ENCODE measurements at places on chromosomes 3 and 15.

- DNase-seq, result no peak
Observed at GRCh38 chr3:125061170-125061569, 5.4 kb upstream of the HEG1 start.

DNA sequence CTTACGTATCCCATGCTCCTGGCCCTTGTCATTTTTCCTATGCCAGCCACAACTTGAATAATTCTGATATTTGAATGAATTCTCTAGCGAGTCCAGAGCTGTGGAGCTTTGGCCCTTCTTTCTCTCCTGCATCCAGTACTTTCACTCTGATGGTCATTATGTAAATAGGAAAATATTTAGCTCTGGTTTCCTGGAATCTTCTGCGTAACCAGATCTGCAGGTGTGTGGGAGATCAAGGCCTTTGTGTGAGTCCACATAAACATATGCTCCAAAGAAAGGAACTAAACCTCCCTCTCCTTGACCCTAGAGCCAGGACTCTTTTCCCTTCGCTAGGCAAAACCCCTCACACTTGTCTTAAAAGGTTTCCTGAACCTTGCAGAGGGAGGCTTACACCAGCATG, 132.5 kb upstream of the THBS1 start:
- no peak for DNase-seq

- DNase-seq, result no peak
Observed at GRCh38 chr3:195768414-195768813, 43.3 kb downstream of the MUC4 start.

GRCh38 chr3:47782446-47783308, 984 bp upstream of the SMARCC1 start:
- no peak for DNase-seq

DNA sequence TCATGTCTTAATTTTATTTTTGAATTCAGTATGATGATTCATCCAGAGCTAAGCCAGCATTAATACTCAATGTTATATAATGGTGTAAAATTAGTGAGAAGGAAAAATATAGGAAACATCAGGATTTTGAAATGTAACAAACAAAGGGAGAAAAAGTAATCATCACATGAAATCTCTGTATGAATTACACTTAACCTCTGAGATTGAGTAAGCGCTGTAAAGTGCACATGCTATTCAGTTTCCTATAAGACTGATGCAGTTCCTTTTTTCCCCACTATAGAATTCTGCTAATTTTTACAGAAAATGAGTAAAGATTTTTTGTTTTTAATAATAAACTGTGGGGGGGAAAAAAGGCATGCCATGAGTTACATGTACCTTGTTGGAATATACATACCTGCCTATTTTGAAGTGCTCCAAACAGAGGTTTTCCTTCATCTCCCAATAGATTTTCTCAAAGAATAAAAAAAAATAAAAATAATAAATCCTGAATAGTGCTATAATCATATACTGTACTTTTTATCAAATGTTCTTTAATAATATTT, 64.0 kb upstream of the TTBK2 start:
- DNase-seq, result no peak

DNA sequence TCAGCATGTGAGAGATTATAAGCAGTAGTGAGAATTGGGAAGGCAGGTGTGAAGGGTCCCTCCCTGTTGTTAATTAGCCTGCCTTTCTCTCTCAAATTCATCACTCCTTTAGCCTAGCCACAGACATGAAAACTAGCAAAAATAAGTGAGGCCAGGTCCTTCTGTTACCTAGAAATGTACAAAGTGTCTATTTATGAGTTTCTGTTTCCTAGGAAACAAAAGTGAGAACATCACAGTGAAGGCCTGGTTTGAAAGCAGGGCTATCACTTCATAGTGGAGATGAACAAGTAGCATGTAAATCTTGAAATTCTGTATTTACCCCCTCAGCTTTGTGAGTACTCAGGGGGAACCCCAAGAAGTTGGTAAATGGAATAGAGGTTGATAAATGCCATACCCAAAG, 78.2 kb upstream of the UMPS start:
- DNase-seq, result no peak

- DNase-seq, result no peak
Observed at GRCh38 chr3:8869613-8870012, 93.7 kb downstream of the RAD18 start.

- DNase-seq, result no peak
Observed at GRCh38 chr15:42368096-42368495, 8.8 kb downstream of the CAPN3 start.

DNA sequence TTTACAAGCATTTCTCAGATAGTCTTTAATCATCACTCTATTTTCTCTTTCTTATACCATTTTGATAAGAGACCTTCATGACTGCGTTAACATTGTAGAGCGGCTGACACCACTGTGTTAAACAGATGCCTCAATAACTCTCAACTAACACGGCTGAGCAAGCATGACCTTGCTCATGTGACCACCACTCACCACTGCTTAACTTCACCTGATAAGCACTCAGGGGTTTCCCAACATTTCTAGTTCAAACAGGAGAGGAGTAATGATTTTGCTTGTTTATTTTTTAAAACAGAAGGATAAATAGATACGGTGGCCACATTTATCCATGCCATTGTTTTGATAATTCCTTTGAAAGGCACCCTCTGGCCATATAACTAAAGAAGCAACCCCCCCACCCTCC, 37.7 kb upstream of the TMEM45A start:
- DNase-seq, result no peak

DNA sequence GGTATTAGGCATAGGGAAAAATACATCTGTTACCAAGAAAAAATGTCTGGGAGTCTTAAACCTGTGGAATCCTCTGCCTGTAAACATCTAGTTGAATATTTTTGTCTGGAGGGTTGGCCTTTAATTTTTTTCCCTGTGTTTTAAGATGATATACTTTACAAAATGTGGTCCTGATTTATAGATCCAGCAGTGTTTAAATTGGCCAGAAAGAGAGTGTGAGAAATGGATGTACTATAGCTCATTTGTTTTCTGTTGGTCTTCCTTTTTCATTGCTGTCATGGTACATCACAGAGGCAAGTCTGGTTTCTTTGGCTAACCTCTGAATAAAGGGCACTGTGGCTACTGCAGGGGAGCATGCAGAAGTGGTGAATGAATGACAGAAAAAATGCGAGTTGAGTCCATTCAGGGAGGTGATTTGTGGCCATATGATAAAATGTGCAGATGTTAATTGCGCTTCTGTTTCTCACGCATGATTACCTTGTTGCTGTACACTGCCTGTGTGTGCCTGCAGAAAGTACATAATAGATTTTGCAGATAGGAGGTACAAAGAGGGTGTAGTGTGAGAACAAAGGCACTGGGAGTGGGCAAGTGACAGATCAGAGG, 150.0 kb downstream of the NFKBIZ start:
- no peak for DNase-seq

DNA sequence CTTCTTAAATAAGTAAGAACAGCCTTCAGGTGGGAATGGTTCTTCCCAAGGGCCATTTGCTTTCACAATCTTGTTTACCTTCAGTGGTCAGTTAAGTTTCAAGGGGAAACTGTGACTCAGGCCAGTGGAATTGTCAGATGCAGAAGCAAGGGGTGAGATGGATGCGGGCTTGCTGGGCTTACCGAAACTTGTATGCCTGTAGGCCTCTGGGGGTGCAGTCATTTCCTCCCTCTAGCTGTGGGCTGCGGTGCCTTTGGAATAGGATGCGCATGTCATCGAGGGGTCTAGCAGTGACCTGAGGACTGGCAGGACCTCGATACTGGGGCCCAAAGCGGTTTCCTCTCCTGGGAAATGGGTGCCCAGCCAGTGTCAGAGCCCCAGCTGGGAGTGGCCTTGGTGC, 121.6 kb downstream of the EEFSEC start:
- no peak for DNase-seq

GRCh38 chr3:9396301-9396631, 1.1 kb upstream of the SETD5 start:
- peak; percentile 92 for DNase-seq

DNA sequence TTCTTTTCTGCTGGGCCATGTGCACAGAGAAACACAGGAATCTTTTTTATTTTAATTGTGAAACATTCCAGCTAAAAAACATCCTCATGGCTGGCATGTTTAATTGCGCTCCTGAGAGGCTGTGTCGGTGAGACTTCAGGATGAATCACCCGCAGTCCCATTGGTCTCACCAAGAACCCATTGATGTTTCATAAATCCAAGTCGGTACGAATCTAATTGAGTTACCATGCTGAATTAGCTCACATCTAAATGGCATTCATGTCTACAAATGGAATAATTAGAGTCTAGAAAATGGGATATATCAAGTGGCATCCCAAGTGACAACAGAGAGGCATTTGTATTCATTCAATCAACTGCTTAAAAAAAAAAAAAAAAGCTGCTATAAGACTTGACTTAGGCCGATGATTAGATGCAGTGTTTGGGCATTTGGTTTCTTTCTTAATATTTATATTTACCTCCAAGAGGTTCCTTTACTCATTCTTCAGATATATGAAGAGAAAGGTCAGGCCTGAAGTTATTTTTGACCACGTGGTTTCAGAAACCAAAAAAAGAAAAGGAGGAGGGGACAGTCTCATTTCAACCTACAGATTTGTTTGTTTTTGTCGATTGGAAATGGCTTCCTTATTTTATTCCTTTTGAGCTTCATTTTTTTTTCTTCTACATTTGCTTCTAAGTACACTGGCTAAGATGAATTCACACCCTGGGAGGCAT, 79.1 kb upstream of the FOXB1 start:
- no peak for DNase-seq

DNA sequence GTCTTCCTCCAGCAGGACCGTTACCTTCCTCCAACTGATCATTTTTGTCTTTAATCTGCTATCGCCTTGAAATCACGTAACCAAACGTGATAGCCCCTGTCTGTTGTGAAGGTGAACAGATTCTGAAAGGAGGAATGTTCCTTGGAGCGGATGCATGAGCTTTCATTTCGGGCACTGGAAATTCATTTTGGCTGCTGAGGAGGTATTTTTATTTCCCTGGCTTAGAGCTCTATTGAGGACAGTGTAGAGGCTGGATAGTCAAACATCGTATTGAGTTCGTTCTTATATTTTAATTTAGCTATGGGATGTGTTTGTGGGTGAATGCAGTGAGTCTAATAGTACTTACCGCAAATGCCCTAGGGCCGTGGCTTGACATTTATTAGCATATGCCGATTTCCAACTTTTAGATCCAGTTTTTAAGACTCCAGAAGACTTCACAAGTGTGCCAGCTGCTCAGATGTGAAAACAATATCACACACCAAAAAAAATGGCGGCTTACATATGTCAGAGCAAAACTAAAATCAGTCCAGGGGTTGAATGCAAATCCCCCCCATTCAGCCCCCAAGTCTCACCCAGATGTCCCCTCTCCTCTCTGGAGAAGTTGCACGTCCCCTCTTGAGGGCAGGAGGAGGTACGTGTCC, 22.1 kb downstream of the CPN2 start:
- no peak for DNase-seq

DNA sequence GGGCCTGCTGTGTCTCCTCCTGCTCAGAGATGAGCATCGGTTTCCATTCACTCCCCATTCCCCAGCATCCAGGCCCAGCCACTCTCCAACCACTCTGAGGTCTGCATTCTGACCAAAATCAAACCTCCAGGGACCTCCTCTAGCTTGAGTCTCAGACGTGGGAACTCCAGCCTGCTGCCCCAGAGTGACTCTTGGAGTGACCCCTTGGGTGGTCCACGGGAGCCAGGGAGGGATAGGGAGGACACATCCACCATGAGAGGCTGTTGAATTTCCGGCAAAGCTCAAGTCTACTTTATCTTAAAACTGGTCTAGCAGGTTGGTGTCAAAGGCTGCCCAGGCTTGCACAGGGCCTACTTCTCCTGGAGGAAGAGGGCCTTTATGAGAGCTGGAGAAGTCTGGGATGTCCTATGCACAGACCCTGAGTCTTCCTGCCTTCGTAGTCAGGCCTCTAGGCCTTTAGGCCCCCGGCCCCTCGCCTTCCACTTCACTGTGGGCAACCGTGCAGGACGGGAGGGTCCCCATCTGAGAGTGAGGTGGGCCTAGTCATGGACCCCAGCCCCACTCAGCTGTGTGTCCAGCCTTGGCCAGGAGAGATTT, 8.9 kb downstream of the CISH start:
- no peak for DNase-seq

DNA sequence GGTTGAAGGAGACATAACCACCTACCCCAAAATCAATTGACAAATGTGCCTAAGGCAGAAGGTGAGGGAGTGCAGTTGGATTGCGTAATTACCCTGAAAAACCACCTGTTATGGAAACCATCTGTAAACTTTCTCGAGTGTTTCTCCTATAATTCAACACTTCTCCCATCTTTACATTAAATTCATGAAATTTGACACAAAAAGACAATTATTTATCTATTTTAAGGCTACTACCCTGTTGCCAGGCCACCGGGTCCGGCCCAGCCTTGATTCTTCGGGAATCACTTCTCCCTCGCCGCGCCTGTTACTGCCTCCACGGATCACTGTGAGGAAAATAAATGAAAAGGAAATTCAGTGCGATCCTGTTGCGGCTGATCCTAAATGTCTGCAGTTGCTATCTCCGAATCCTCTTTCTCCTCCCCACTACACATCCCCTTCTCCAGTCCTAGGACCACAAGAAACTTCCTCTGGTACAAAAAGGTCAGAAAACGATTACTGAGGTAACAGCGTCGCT, 646 bp downstream of the IQCB1 start:
- DNase-seq, result no peak

- no peak for DNase-seq
Observed at GRCh38 chr3:16670191-16670590, 65.0 kb upstream of the DAZL start.

DNA sequence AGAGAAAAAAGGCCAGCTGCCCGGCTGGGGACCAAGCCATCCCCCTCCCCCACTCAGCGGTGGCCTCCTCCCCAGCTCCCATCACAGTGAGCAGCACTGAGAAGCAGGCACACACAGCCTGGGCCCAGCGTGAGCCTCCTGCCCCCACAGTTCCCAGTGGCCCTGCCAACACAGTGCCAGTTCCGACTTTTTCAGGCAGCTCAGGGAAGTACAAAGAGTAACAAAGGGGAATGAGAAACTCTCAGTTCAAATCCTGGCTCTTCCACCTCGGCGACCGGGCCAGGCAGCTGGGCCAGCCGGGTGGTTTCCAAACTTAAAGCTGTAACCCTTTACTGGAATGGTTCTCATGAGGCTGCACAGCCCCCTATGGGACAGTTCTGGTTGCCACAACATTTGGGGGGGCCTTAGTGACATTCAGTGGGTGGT, 18.5 kb downstream of the TNK2 start:
- DNase-seq, result no peak

DNA sequence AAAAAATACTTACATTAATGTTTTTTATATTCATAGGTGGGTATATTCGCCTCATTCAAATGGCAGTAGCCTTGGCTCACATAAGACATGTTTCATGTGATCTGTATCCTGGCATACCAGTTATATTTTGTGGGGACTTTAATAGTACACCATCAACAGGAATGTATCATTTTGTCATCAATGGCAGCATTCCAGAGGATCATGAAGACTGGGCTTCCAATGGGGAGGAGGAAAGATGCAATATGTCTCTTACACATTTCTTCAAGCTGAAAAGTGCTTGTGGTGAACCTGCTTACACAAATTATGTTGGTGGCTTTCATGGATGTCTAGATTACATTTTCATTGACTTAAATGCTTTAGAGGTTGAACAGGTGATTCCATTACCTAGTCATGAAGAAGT, 3.5 kb downstream of the PDE12 start:
- no peak for DNase-seq

Measured in cerebellar cortex (tissue), 1 donor.